ENCODE measurements at places on chromosomes 7 and 10. TPM values are rescaled to one million over a fixed set of nuclear protein-coding genes. Genes with fewer than 3 reads are reported as not detected.

The SPDYE1 gene
- total RNA-seq, result not detected

The EBLN1 gene
- total RNA-seq, result not detected

The PNLIPRP3 gene
- total RNA-seq, result 1.1 TPM

DNA sequence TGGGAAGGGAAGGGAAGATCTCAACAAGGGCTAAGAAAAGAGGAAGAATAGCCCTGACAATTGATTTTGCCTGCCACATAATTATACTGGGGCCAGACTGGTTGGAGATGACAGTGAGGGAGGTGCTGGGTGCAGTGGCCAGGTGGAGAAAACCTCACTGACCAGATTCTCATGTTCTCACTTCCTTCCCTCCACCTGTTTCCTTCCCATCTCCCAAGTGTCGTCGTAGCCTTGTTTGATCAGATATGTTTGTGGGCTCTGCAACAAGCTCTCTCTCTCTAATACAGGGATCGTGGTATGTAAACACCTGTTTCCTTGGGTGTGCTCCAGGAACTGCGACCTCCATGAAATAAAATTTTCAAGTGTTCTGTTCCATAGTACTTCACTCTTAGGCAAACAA lies 60.2 kb downstream of the VCL start:
- no peak for DNase-seq

GRCh38 chr10:13773496-13774170 lies 186.9 kb downstream of the PRPF18 start:
- no peak for DNase-seq

DNA sequence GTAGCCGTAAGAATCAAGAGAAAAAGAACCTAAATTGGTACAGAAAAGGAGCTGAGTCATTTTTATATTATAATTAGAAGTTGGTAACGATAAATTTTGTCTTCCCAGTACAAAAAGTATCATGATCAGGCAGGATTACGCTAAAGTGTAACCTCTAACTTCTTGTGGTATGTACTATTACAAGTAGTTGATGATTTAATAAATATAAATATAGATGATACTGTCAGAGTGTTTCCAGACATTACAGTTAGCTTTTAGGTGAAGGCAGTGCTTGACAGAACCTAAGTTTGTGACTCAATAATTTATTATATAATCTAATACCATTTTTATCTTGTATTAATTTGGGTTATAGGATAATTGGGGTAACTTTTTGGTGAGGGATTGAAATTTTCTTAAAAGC lies 53.4 kb downstream of the ZEB1 start:
- DNase-seq, result no peak

DNA sequence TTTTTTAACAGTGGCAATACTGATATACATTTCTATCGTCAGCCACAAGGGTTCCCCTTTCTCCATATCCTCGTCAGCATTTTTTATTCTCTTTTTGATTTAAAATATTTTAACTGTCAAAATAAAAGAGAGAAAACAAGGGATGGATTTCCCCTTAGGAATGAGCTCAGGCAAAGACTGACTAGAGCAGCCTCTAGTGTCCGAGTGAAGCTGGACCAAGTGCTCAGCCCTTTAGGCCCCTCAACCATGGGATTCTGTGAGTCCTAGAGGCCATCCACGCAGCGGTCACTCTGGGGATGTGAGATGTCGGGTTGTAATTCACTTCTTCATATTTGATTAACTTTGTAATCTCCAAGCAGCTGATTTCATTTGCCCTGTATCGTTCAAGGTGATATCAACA lies 137.4 kb upstream of the RNF32 start:
- no peak for DNase-seq

GRCh38 chr7:44629829-44630522 lies 23.5 kb downstream of the OGDH start:
- DNase-seq, result no peak
